ENCODE measurements at places on chromosomes 1 and 21. TPM values are rescaled to one million over a fixed set of nuclear protein-coding genes. Genes with fewer than 3 reads are reported as not detected.

DNA sequence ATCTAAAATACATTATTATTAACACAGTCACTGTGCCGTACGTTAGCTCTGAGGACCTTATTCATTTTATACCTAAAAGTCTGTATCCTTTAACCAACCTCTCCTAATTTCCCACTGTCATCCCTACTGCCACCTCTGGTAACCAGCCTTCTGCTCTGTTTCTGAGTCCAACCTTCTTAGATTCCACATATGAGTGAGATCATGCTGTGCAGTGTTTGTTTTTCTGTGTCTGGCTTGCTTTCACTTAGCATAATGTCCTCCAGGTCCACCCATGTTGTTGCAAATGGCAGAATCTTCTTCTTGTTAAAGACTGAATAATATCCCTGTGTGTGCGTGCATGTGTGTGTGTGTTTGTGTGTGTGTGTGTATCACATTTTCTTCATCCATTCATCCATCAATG, 64.2 kb downstream of the ETS2 start:
- no peaks in the 10 kb centered on the region for H3K4me1 ChIP-seq
- DNase-seq, result no peak
- no peaks in the 10 kb centered on the region for H3K27me3 ChIP-seq
- H3K36me3 ChIP-seq, result no peaks in the 10 kb centered on the region
- H3K4me3 ChIP-seq, result no peak overlapping the region

GRCh38 chr1:221457685-221458446, 284.0 kb downstream of the DUSP10 start:
- no peaks in the 10 kb centered on the region for H3K36me3 ChIP-seq
- no peak for DNase-seq
- no peaks in the 10 kb centered on the region for H3K27me3 ChIP-seq
- H3K4me1 ChIP-seq, result no peaks in the 10 kb centered on the region
- H3K27ac ChIP-seq, result no peak overlapping the region
- no peak overlapping the region for H3K4me3 ChIP-seq

DNA sequence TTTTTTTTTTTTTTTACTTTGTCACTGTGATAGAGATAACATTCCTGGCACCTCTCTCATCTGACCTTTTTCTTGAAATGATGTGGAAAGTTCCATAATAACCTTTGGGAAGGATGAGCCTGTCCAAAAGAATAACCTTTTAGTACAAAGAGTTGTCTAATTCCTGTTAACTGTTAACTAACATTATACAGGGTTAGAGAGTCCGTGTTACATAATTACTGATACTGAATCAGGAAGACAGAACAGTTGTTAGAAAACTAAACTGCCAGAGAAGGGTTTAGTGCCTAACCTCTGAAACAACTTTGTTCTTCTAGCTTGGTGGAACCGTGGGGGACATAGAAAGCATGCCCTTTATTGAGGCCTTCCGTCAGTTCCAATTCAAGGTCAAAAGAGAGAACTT, 8.8 kb downstream of the CTPS1 start:
- no peak overlapping the region for H3K4me3 ChIP-seq
- H3K27me3 ChIP-seq, result no peaks in the 10 kb centered on the region
- DNase-seq, result no peak
- no peak overlapping the region for H3K27ac ChIP-seq
- peaks cover 68% of the 10 kb centered on the region for H3K36me3 ChIP-seq

GRCh38 chr1:202235003-202235660, 41.5 kb downstream of the LGR6 start:
- DNase-seq, result no peak
- no peak overlapping the region for H3K27ac ChIP-seq
- H3K27me3 ChIP-seq, result no peaks in the 10 kb centered on the region
- no peak overlapping the region for H3K4me3 ChIP-seq
- no peaks in the 10 kb centered on the region for H3K36me3 ChIP-seq

GRCh38 chr21:44440241-44441040, 14.9 kb upstream of the LRRC3 start:
- H3K36me3 ChIP-seq, result no peaks in the 10 kb centered on the region
- DNase-seq, result no peak
- H3K4me3 ChIP-seq, result no peak overlapping the region

GRCh38 chr1:155207806-155208540, at the start of gene THBS3:
THBS3 (minus strand) TSS chr1:155207897; CDS start chr1:155207876, 21 bp downstream.
- no peak within 1 kb of the TSS for H3K27ac ChIP-seq
- no peaks in the 10 kb centered on the region for H3K27me3 ChIP-seq
- peak within 1 kb of the TSS; percentile 92 for H3K4me3 ChIP-seq
- H3K36me3 ChIP-seq, result peaks cover 3% of the 10 kb centered on the region
- peak; percentile 64 for DNase-seq
- peaks cover 2% of the 10 kb centered on the region for H3K4me1 ChIP-seq

DNA sequence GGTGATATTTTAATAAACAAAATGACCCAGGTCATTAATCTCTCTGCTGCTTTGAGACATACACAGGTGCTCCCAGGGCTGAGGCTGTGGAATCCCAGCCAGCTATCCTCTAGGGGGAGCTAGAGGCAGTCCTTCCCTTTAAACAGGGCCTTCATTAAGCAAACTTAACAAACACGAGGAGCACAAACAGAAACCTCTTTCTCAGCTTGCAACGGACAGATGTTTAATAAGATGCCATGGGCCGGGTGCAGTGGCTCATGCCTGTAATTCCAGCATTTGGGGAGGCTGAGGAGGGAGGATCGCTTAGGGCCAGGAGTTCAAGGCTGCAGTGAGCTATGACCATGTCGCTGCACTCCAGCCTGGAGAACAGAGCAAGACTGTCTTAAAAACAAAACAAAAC, 106.7 kb downstream of the HIVEP3 start:
- H3K4me1 ChIP-seq, result no peaks in the 10 kb centered on the region
- H3K4me3 ChIP-seq, result no peak overlapping the region
- H3K27me3 ChIP-seq, result no peaks in the 10 kb centered on the region

DNA sequence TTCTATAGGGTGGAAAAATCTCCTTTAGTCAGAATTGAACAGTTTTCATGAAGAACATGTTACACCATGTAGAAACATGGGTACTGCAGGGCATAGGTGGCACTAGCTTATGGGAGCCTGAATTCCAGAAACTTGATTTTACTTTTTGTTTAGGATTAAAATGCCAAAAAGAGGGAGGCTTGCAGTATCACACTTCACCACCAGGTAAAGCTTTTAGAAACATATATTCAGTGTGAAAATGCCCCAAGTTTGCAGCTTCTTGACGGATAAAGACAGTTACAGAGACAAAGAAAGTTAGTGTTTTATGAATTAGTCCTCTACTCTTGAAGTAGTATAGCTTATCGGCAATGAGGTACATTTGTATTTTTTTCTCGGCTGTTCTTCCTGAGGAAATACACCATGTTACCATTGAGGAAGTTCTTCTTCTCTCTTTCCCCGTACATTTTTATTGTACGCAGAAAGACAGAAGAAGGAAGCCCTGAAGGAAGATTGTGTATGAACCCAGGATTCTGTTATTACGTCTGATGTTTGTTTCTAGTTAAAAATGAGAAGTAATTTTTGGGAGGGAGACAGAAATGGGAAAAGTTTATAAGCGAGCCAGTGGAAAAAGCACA, 66.1 kb downstream of the PBX1 start:
- H3K27ac ChIP-seq, result no peak overlapping the region
- no peak for DNase-seq
- no peaks in the 10 kb centered on the region for H3K4me1 ChIP-seq
- H3K4me3 ChIP-seq, result no peak overlapping the region

- no peak for DNase-seq
- H3K36me3 ChIP-seq, result peaks cover 3% of the 10 kb centered on the region
- H3K4me1 ChIP-seq, result peaks cover 2% of the 10 kb centered on the region
These were observed 3.0 kb upstream of the SYT6 start for GRCh38 chr1:114156538-114157274.

- H3K27me3 ChIP-seq, result no peaks in the 10 kb centered on the region
- no peaks in the 10 kb centered on the region for H3K4me1 ChIP-seq
- H3K27ac ChIP-seq, result no peak overlapping the region
- peak overlapping the region; percentile 15 for H3K4me3 ChIP-seq
- DNase-seq, result no peak
These were observed 1.3 kb upstream of the GALE start for GRCh38 chr1:23801876-23802275.

DNA sequence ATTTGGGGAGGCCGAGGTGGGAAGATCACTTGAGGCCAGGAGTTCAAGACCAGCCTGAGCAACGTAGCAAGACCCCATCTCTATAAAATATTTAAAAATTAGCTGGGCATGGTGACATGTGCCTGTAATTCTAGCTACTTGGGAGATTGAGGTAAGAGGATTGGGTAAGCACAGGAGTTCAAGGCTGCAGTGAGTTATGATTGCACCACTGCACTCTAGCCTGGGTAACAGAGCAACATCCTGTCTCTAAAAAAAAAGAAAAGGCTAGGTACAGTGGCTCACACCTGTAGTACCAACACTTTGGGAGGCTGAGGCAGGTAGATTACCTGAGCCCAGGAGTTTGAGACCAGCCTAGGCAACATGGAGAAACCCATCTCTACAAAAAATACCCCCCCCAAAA, 35.7 kb upstream of the RCC1 start:
- peaks cover 56% of the 10 kb centered on the region for H3K36me3 ChIP-seq
- no peak overlapping the region for H3K27ac ChIP-seq
- no peak for DNase-seq
- H3K4me1 ChIP-seq, result no peaks in the 10 kb centered on the region
- H3K4me3 ChIP-seq, result no peak overlapping the region

DNA sequence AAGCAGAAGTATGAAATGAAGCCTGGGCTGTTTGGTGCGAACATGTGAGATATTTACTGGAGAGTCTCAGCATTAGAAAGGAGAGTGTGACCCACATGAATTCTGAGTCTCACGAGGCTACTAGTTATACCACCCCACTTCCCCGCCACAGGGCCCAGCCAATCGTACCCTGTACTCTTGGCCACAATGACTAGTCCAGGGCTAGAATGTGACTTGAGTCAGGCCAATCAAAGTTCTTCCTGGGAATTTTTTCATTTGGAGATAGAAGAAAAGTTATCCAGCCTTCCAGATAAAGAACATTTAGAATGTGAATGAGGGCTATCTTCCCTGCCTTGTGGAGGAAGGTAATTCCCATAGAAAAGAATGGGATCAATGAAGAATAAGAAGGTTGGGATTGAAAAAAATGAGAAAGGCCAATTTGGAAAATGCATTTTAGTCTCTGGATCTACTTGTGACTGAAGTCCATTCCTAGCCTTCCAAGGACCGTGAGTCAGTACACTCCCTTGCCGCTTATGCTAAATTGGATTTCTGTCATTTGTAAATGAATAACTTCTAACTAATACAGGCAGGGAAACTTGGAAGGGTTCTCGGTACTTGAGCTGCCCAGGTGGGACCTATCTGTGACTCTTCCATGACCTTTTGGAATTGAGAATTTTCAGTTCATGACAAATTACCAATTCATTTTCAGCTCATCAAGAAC, 12.3 kb upstream of the RIMKLA start:
- H3K27ac ChIP-seq, result no peak overlapping the region
- no peaks in the 10 kb centered on the region for H3K36me3 ChIP-seq
- H3K4me1 ChIP-seq, result no peaks in the 10 kb centered on the region
- H3K4me3 ChIP-seq, result no peak overlapping the region
- no peaks in the 10 kb centered on the region for H3K27me3 ChIP-seq

GRCh38 chr1:94677087-94677486, 135.5 kb upstream of the F3 start:
- H3K4me1 ChIP-seq, result no peaks in the 10 kb centered on the region
- no peak overlapping the region for H3K27ac ChIP-seq
- no peak for DNase-seq

DNA sequence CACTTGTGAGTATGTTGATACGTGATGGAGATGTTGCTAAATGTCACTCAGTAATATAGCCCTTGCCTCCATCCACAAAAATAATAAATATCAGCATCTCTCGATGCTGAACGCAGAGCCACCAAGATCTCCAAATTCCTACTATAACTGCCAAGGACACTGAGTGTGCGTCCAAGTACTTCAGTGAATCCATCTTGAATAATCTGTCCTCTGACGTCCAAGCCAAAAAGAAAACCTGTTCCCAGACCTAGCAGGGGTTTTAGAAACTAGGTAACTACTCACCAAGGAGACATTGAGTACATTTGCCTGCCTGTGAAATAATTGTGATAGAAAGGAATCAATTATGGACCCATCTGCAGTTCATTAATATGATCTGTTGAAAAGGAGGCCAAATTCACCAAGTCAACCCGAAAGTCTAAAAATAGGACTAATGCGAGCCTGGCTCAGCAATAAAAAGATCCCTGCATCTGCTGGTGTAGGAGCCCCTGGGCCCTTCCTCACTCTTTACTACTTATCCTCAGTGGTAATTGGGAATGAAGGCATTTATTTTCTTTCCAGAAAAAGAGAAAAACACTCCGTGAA, 226.9 kb upstream of the IRF2BP2 start:
- peaks cover 13% of the 10 kb centered on the region for H3K36me3 ChIP-seq
- no peak overlapping the region for H3K27ac ChIP-seq
- H3K4me1 ChIP-seq, result no peaks in the 10 kb centered on the region
- H3K27me3 ChIP-seq, result no peaks in the 10 kb centered on the region

DNA sequence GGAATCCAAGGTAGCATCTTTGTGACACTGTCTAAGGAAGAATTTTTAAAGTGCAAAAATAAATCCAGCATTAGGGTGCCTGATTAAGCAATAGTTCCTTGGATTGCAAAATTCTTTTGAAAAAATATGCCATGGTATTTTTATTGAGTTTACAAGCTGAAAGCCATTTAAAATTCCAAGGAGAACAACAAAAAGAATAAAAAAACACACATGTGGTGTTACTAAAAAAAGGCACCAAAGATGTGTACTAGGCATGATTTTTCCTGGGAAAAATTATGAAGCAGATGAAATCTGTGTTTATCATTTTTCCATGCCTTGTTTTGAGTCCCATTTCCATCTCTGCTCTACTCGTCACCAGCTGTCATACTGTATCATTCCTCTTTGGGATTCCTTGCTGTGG, 157.0 kb upstream of the ZNHIT6 start:
- H3K4me1 ChIP-seq, result no peaks in the 10 kb centered on the region
- no peak overlapping the region for H3K27ac ChIP-seq
- H3K36me3 ChIP-seq, result no peaks in the 10 kb centered on the region
- no peaks in the 10 kb centered on the region for H3K27me3 ChIP-seq
- H3K4me3 ChIP-seq, result no peak overlapping the region

DNA sequence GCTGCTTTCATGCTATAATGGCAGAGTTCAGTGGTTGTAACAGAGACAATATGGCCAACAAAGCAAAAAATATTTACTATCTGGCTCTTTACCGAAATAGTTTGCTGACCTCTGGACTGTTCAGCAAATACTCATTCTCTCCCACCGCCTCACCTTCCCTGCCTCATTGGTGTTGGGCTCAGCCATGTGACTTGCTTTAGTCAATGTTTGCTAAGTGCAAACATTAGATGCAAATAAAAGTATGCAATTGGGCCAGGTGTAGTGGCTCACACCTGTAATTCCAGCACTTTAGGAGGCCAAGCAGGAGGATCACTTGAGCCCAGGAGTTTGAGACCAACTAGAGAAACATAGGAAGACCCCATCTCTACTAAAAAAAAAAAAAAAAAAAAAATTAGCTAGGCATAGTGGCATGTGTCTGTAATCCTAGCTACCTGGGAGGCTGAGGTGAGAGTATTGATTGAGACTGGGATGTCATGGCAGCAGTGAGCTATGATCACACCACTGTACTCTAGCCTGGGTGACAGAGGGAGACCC, 55.1 kb downstream of the RPL5 start:
- H3K27ac ChIP-seq, result no peak overlapping the region
- peaks cover 3% of the 10 kb centered on the region for H3K36me3 ChIP-seq
- no peaks in the 10 kb centered on the region for H3K4me1 ChIP-seq
- H3K4me3 ChIP-seq, result no peak overlapping the region

The TFAP2E gene
- 0.70 TPM for total RNA-seq

The RGS8 gene
- total RNA-seq, result 0.07 TPM

The LRRC41 gene
- total RNA-seq, result 59.4 TPM

The NIPAL3 gene
- 7.7 TPM for total RNA-seq

The RAB3B gene
- 30.6 TPM for total RNA-seq

The PLEKHA6 gene
- 2.1 TPM for total RNA-seq

The TRIM33 gene
- total RNA-seq, result 53.8 TPM

The INSRR gene
- not detected for total RNA-seq

Measured in H9 (cell line).